ENCODE measurements at places on chromosomes 5 and 9. TPM values are rescaled to one million over a fixed set of nuclear protein-coding genes. Genes with fewer than 3 reads are reported as not detected.

The CLPTM1L gene
- 82.7 TPM for total RNA-seq

The PLCXD3 gene
- total RNA-seq: not detected

The PCDHB2 gene
- total RNA-seq: not detected

The AGXT2 gene
- not detected for total RNA-seq

The FOXD1 gene
- 0.14 TPM for total RNA-seq

The KIF4B gene
- total RNA-seq: not detected

The APBA1 gene
- total RNA-seq: 0.11 TPM

The AOPEP gene
- total RNA-seq: 9.5 TPM

GRCh38 chr5:181059297-181060230 lies 19.5 kb downstream of the BTNL9 start:
- H3K36me3 ChIP-seq: no peaks in the 10 kb centered on the region
- H3K27me3 ChIP-seq: peaks cover 84% of the 10 kb centered on the region
- H3K27ac ChIP-seq: no peak overlapping the region
- no peak overlapping the region for H3K4me3 ChIP-seq
- H3K4me1 ChIP-seq: no peaks in the 10 kb centered on the region
- DNase-seq: no peak

DNA sequence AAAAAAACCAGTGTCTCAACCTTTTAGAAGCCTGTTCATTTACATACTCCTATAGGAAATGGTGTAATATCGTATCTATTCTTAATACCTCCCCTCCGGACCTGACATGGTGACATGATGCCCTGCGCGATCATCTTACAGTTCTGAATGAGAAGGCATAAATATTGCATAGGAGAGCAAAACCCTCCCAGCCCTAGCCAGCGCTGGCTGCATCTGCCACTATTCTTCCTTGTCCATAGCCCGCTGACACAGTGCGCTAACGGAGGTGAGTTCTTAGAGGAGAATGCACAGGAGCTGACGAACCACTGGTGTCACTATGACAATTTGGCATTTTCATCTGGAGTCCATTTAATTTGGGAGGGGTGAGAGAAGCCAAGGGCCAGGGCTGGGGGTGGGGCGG lies 290.1 kb downstream of the EFNA5 start:
- no peak overlapping the region for H3K27ac ChIP-seq
- H3K4me1 ChIP-seq: no peaks in the 10 kb centered on the region
- H3K36me3 ChIP-seq: no peaks in the 10 kb centered on the region
- H3K27me3 ChIP-seq: peaks cover 5% of the 10 kb centered on the region

DNA sequence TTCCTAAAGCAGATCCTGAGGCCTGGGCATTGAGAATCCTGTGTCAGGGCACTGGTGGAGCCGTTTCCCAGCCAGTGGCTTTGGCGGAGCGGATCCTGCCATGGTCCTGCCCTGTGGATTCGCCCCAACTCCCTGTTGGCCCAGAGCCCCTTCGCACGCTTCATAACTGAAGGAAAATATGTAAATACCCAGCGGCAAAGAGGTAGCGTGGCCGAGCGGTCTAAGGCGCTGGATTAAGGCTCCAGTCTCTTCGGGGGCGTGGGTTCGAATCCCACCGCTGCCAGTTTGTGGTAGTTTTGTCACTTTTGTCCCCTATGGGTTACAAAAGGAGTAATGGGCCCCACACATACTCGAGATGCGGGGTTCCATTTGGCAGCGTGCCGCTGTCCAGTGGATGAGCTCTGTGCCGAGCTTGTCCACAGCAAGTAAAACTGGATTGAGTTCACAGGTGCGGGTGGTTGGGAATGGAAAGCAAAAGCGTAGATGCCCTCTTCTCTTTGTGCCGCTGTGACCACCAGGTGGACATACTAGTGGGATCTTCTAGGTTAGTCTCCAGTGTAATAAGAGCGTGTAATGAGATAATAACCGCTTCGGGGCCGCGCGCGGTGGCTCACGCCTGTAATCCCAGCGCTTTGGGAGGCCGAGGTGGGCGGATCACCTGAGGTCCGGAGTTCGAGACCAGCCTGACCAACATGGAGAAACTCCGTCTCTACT lies 17.3 kb downstream of the TRIM7 start:
- H3K4me1 ChIP-seq: peaks cover 43% of the 10 kb centered on the region
- peak overlapping the region; percentile 96 for H3K27ac ChIP-seq
- peak overlapping the region; percentile 94 for H3K4me3 ChIP-seq
- peaks cover 4% of the 10 kb centered on the region for H3K36me3 ChIP-seq

DNA sequence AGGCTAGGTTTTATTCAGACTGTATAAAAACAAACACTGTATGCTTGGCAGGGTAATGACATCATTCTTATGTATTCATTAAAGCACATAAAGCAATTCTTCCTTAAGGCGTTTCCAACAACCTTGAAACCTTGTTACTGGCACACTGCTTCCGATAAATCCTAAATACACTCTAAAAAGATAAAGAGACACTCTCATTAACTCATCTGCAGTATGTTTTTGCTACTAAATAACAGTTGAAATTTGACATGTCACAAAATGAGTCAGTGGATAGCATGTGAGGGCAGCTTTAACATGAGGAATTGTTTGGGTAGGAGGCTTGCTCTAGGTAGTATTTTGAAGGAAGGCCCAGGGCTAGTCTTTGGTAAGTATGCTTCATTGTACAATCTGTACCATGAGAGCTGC lies 13.7 kb downstream of the YIPF5 start:
- H3K27ac ChIP-seq: no peak overlapping the region
- no peaks in the 10 kb centered on the region for H3K4me1 ChIP-seq
- H3K36me3 ChIP-seq: peaks cover 9% of the 10 kb centered on the region
- no peaks in the 10 kb centered on the region for H3K27me3 ChIP-seq
- DNase-seq: no peak
- H3K4me3 ChIP-seq: no peak overlapping the region

GRCh38 chr9:117644133-117644931 lies 59.9 kb upstream of the TLR4 start:
- no peak overlapping the region for H3K27ac ChIP-seq
- peak; percentile 71 for DNase-seq
- peak overlapping the region; percentile 17 for H3K4me3 ChIP-seq
- peaks cover 14% of the 10 kb centered on the region for H3K27me3 ChIP-seq
- peaks cover 2% of the 10 kb centered on the region for H3K4me1 ChIP-seq

DNA sequence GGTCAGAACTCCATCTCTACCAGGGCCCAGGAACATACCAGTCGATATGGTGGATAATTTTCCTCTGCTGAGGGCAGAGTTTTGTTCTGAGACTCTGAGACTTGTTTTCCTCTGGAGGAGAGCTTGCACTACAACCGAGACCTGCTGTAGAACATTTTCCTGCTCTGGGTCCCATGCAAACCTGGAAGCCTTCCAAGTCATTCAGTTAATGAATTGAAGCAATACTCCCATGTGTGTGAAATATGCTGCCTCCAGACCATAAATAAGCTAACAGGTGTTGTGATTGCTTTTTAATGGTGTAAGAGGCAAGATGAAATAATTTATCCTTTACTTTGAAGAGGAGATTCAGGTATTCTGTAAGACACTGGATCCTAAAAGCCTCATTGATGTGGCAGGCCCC lies 372.8 kb downstream of the TMEM167A start:
- no peaks in the 10 kb centered on the region for H3K4me1 ChIP-seq
- no peak overlapping the region for H3K27ac ChIP-seq
- peaks cover 21% of the 10 kb centered on the region for H3K27me3 ChIP-seq
- peaks cover 4% of the 10 kb centered on the region for H3K36me3 ChIP-seq
- DNase-seq: no peak

- H3K4me1 ChIP-seq: peaks cover 3% of the 10 kb centered on the region
- H3K36me3 ChIP-seq: no peaks in the 10 kb centered on the region
- DNase-seq: no peak
- H3K27ac ChIP-seq: no peak overlapping the region
Observed at GRCh38 chr5:88729084-88729828, 153.7 kb downstream of the MEF2C start.

- H3K27ac ChIP-seq: no peak overlapping the region
- H3K4me3 ChIP-seq: no peak overlapping the region
- H3K27me3 ChIP-seq: no peaks in the 10 kb centered on the region
- no peaks in the 10 kb centered on the region for H3K36me3 ChIP-seq
- H3K4me1 ChIP-seq: no peaks in the 10 kb centered on the region
Observed at GRCh38 chr5:116144103-116144502, 59.3 kb downstream of the COMMD10 start.

GRCh38 chr9:132631280-132631679 lies 38.5 kb downstream of the DDX31 start:
- no peak for DNase-seq
- H3K4me3 ChIP-seq: no peak overlapping the region
- no peaks in the 10 kb centered on the region for H3K4me1 ChIP-seq
- peaks cover 4% of the 10 kb centered on the region for H3K36me3 ChIP-seq
- H3K27me3 ChIP-seq: no peaks in the 10 kb centered on the region

DNA sequence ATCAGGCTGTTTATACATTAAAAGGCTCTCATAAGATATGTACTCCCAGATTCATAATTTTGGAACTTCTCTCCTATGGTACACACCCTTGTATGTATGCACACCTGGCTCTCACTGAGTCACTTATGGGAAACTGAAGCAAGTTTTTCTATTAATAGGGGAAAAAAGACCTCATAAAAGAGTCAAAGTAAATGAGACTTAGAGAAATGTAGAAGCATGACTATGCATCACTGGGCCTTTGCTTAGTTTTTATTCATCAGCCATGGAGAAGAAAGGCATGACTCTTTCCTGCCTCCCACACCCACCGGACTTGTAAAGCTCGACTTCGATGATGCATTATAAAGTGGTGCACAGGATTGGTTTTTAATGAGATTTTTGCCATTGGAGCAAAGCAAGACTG lies 28.2 kb downstream of the MTAP start:
- no peak overlapping the region for H3K4me3 ChIP-seq
- DNase-seq: no peak
- H3K27me3 ChIP-seq: no peaks in the 10 kb centered on the region
- H3K4me1 ChIP-seq: peaks cover 12% of the 10 kb centered on the region

DNA sequence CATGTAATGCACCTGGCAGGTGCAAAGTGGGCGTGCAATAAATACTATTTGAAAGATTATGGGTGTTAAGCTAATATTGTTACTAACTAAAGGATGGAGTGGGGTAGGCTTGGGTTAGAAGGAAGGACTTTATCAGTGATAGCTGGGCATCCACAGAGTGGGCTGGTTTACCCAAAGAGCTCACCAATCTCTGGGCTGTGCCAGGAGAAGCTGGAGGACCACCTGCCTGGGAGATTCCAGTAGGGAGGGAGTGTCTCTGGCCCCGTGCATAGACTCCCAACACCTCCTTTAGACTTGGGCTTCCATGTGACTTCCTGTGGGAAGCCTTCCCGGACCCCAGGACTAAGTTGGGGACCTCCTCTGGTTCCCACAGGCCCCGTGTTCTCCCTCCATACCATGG lies 5.6 kb upstream of the URM1 start:
- H3K27ac ChIP-seq: peak overlapping the region; percentile 38
- no peaks in the 10 kb centered on the region for H3K27me3 ChIP-seq
- peaks cover 13% of the 10 kb centered on the region for H3K4me1 ChIP-seq
- peak overlapping the region; percentile 57 for H3K4me3 ChIP-seq
- DNase-seq: no peak

GRCh38 chr5:138659121-138659520 lies 83.9 kb upstream of the HSPA9 start:
- H3K4me1 ChIP-seq: peaks cover 18% of the 10 kb centered on the region
- no peaks in the 10 kb centered on the region for H3K36me3 ChIP-seq
- no peak overlapping the region for H3K27ac ChIP-seq
- H3K27me3 ChIP-seq: peaks cover 93% of the 10 kb centered on the region
- no peak overlapping the region for H3K4me3 ChIP-seq
- DNase-seq: no peak

DNA sequence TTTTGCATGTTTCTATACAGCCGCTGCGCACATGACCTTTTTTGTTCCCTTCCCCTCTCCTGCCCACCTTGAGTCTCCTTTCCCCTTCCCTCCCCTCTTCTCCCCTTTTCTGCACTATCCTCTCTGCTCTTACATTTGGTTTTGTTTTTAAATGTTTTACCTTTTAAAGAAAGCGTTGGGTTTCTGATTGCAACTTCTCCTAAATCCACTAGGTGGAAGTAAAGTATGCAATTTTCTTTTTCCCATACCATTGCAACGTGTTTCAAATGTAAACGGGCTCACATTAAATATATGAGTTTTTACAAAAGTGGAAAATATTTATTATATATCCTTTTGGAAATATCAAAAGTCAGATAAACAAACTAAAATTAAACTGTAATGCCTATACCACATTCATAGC lies 500.9 kb downstream of the DIRAS2 start:
- no peak for DNase-seq
- H3K27me3 ChIP-seq: peaks cover 33% of the 10 kb centered on the region
- H3K4me3 ChIP-seq: no peak overlapping the region
- no peaks in the 10 kb centered on the region for H3K36me3 ChIP-seq
- peaks cover 3% of the 10 kb centered on the region for H3K4me1 ChIP-seq

- H3K36me3 ChIP-seq: peaks cover 5% of the 10 kb centered on the region
- H3K4me3 ChIP-seq: no peak overlapping the region
- H3K4me1 ChIP-seq: no peaks in the 10 kb centered on the region
- DNase-seq: no peak
- H3K27ac ChIP-seq: no peak overlapping the region
Observed at GRCh38 chr9:137178201-137178938, 6.5 kb upstream of the TMEM210 start.

- H3K36me3 ChIP-seq: no peaks in the 10 kb centered on the region
- peak overlapping the region; percentile 49 for H3K27ac ChIP-seq
- H3K4me3 ChIP-seq: no peak overlapping the region
- DNase-seq: peak; percentile 5
Observed at GRCh38 chr5:135245521-135246499, 153.2 kb downstream of the MACROH2A1 start.

DNA sequence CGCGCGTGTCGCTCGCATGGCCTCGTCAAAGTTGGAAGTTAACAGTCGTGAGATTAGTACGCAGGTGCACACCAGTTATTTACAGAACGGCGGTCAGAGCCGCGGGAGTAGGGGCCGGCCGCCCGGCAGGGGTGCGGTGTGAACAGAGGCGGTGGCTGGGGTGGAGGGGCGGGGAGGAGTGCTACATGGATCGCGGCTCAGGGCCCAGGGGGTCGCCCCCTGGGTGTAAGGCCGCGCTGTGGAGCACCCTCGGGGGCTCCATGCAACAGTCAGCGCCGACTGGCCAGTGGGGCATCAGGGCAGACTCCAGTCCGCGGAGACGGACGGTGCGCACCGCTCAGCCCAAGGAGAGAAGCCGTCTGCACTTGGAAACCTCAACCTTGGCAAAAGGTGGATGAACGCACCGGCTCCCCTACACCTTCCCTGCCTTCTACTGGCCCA lies 60.3 kb downstream of the ZNF354C start:
- no peak overlapping the region for H3K4me3 ChIP-seq
- no peaks in the 10 kb centered on the region for H3K4me1 ChIP-seq
- no peak overlapping the region for H3K27ac ChIP-seq
- no peaks in the 10 kb centered on the region for H3K36me3 ChIP-seq
- no peaks in the 10 kb centered on the region for H3K27me3 ChIP-seq

DNA sequence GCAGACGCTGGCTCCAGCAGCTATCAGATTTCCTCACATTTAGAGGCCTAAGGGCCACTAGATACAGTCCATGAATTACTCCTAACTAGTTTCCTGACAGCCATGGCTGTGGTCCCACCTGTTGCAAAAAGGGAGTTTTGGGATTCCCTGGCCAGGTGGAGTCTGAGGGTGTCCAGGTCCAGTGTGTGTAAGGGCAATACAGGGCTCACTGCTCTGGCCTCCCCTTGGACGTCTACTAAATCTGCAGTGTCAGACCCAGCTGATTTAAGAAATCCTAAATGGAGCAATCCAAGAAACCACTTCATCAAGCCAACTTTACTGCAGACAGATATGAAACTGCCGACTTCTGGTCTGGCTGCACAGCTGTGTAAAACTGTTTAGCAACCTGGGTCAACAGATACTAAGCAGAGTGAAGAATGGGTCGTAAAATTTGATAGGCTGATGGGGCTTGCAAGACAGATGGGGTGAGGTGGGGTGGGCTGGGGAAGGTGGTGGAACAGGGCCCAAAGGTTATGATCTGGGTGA lies 116.4 kb downstream of the GADD45G start:
- peaks cover 26% of the 10 kb centered on the region for H3K4me1 ChIP-seq
- H3K27ac ChIP-seq: no peak overlapping the region

GRCh38 chr9:133476036-133476931 lies 2.6 kb downstream of the SLC2A6 start:
- no peak for DNase-seq
- no peak overlapping the region for H3K4me3 ChIP-seq
- peaks cover 11% of the 10 kb centered on the region for H3K4me1 ChIP-seq
- H3K36me3 ChIP-seq: no peaks in the 10 kb centered on the region
- H3K27ac ChIP-seq: no peak overlapping the region
- no peaks in the 10 kb centered on the region for H3K27me3 ChIP-seq
